ENCODE measurements at places on chromosomes 4 and X. TPM values are rescaled to one million over a fixed set of nuclear protein-coding genes. Genes with fewer than 3 reads are reported as not detected.

The JCHAIN gene
- total RNA-seq = not detected

- no peak overlapping the region for H3K4me3 ChIP-seq
- H3K27me3 ChIP-seq = no peaks in the 10 kb centered on the region
- H3K4me1 ChIP-seq = no peaks in the 10 kb centered on the region
Observed at GRCh38 chrX:137425273-137425902, 140.5 kb upstream of the ZIC3 start.

- no peak overlapping the region for H3K27ac ChIP-seq
- H3K4me1 ChIP-seq = no peaks in the 10 kb centered on the region
- no peak overlapping the region for H3K4me3 ChIP-seq
- no peaks in the 10 kb centered on the region for H3K27me3 ChIP-seq
- H3K36me3 ChIP-seq = no peaks in the 10 kb centered on the region
- DNase-seq = no peak
Observed at GRCh38 chrX:115525486-115525885, 35.5 kb upstream of the PLS3 start.

- no peaks in the 10 kb centered on the region for H3K27me3 ChIP-seq
- H3K36me3 ChIP-seq = no peaks in the 10 kb centered on the region
- no peak for DNase-seq
- no peak overlapping the region for H3K27ac ChIP-seq
- H3K4me1 ChIP-seq = no peaks in the 10 kb centered on the region
Observed at GRCh38 chr4:6369924-6370645, 100.4 kb downstream of the WFS1 start.

The TTC29 gene
- not detected for total RNA-seq

DNA sequence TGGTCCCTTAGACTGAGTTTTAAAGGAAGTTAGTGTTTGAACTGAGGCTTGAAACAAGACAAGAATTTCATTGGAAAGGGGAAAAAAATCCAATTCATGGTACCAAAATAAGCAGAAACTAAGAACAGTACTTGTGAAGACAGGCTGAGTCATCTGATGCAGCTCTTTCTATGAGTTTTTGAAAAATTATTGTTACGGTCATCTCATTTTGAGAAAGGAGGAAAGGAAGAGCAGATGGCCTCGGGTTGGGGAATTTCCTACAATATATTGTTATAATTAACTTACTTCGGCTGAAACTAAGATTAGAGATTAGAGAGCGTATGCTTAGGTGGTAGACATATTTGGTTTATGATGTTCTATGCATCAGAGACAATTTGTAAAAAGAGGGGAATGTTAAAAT, 2164.8 kb upstream of the AGA start:
- no peak for DNase-seq
- H3K4me3 ChIP-seq = no peak overlapping the region
- H3K36me3 ChIP-seq = no peaks in the 10 kb centered on the region
- no peak overlapping the region for H3K27ac ChIP-seq

The RBM10 gene
- 61.6 TPM for total RNA-seq

- no peaks in the 10 kb centered on the region for H3K4me1 ChIP-seq
- DNase-seq = no peak
- H3K27me3 ChIP-seq = no peaks in the 10 kb centered on the region
- H3K27ac ChIP-seq = no peak overlapping the region
Observed at GRCh38 chrX:7059859-7060258, 87.7 kb upstream of the STS start.

- peaks cover 31% of the 10 kb centered on the region for H3K4me1 ChIP-seq
- no peaks in the 10 kb centered on the region for H3K27me3 ChIP-seq
- no peaks in the 10 kb centered on the region for H3K36me3 ChIP-seq
Observed at GRCh38 chrX:2677764-2678163, 13.3 kb upstream of the CD99 start.

DNA sequence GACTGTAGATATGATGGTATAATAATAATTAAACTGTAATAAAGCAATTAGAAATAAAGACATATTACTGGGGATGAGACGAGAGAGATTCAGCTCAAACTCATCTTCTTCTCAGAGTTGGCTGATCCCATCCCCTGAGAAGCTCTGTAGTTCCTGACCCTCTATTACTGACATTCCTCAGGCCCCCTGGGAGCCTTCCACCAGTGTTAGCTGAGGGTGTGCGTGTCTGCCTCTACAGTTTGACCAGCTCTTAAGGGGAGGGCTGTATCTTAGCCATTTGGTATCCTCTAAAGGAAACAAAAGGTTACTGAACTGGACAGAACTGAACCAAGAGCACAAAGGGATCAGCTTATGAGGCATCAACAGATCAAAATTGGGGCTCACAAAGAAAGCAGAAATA, 11.2 kb downstream of the FHDC1 start:
- H3K27ac ChIP-seq = no peak overlapping the region
- peaks cover 21% of the 10 kb centered on the region for H3K27me3 ChIP-seq
- no peaks in the 10 kb centered on the region for H3K36me3 ChIP-seq
- no peak overlapping the region for H3K4me3 ChIP-seq
- H3K4me1 ChIP-seq = peaks cover 5% of the 10 kb centered on the region

The PDCL2 gene
- total RNA-seq = not detected

The USP17L10 gene
- not detected for total RNA-seq

The RADX gene
- total RNA-seq = 0.85 TPM

DNA sequence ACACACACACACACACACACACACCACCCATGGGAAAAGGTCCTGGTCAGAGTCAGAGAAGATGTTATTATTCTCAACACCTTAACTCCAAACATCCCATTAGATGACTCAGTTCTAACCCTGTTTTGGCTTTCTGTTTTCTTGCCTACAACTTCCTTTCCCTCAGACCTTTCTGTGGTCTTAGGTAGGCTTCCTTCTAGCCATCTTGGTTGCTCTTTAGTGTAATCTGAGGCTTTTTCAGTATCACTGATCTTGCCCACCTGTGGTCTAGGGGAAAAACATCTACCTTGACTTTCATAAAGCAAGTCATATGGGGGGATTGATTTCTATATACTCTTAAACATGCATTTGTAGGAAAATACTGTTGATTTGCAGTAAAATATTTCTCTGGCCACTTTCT, 56.9 kb downstream of the ATG4A start:
- H3K4me3 ChIP-seq = no peak overlapping the region
- DNase-seq = no peak
- H3K36me3 ChIP-seq = no peaks in the 10 kb centered on the region
- H3K27ac ChIP-seq = no peak overlapping the region

DNA sequence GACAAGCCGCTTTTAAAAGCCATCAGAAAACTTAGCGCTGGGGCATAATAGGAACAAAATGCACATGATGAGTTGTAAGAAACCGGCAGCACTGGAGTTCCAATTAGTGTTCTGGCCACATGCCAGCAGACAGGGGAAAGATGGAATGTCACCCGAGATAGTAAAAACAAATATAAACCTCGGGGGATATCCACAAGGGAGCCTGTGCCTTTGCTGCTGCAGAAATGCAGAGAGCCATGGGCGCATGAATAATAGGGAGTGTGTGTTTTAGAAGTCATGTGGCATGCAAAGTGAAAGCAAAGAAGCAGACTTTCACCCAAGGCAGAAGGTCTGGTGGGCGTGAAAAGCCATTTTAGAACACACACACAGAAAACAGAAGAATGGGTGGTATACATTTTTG, 19.1 kb downstream of the GPRASP3 start:
- DNase-seq = no peak
- no peak overlapping the region for H3K4me3 ChIP-seq
- H3K4me1 ChIP-seq = no peaks in the 10 kb centered on the region
- H3K36me3 ChIP-seq = no peaks in the 10 kb centered on the region
- H3K27ac ChIP-seq = no peak overlapping the region

GRCh38 chrX:124348885-124349453, 2.6 kb downstream of the SH2D1A start:
- DNase-seq = no peak
- no peaks in the 10 kb centered on the region for H3K36me3 ChIP-seq
- H3K27me3 ChIP-seq = no peaks in the 10 kb centered on the region
- no peaks in the 10 kb centered on the region for H3K4me1 ChIP-seq

GRCh38 chr4:139253713-139254112, 26.3 kb downstream of the MGARP start:
- H3K4me3 ChIP-seq = no peak overlapping the region
- H3K27me3 ChIP-seq = no peaks in the 10 kb centered on the region
- DNase-seq = no peak

The GYPE gene
- 2.1 TPM for total RNA-seq

DNA sequence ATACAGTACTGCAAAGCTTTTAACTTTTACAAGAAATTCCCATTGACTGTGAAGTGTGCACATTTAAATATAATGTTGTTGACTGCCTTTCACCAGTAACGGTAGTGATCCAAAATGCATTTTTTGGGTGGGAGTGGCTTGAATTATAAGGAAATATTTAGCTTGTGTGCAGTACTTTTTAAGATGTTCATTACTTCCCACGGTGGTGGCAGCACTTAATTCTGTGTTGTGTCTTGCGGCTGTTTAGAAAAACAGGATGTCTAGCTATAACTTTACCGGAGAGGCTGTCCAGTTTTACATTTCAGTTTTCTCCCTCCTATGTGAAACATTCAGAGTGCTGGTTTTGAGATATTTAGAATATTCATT, 1.7 kb downstream of the TMEM131L start:
- H3K4me3 ChIP-seq = peak overlapping the region; percentile 81
- H3K36me3 ChIP-seq = no peaks in the 10 kb centered on the region
- peaks cover 27% of the 10 kb centered on the region for H3K4me1 ChIP-seq
- DNase-seq = no peak

DNA sequence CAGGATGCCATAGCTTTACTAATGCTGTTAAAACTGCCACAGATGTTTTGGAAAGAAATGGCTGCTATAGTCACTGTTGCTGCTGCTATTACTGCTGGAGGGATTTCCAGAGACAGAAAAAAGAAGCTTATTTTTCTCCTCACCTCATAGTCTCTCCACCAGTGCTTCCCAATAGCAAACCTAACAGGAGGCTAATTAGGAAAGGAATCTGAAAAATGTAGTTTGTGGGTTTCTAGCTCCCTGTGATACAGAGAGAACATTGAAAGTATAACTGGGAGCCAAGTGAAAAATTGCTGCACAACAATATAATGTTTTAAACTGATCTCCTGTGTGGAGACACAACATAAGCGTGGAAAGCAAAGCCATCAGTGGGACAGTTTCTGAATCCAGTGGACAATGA, 8.6 kb upstream of the TSPAN7 start:
- no peaks in the 10 kb centered on the region for H3K36me3 ChIP-seq
- DNase-seq = no peak
- no peak overlapping the region for H3K27ac ChIP-seq
- no peaks in the 10 kb centered on the region for H3K27me3 ChIP-seq
- no peak overlapping the region for H3K4me3 ChIP-seq

The CXCL8 gene
- total RNA-seq = 26.4 TPM

The AMBN gene
- total RNA-seq = not detected

DNA sequence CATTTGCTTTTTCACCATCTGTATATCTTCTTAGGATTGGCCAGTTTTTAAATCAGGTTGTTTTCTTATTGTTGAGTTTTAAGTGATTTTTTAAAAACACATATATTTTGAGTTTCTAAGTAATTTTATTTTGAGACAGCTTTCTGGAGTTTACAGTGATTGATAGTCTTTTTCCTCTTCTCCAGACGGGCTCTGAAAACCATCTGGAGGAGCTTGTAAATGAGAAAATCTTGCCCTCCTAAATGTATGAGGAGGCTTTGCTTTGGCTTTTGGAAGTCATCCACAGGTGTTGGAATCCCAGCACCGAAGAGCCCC, 160.2 kb downstream of the SOWAHB start:
- H3K4me1 ChIP-seq = peaks cover 36% of the 10 kb centered on the region
- H3K27ac ChIP-seq = peak overlapping the region; percentile 43
- no peak for DNase-seq
- no peak overlapping the region for H3K4me3 ChIP-seq

DNA sequence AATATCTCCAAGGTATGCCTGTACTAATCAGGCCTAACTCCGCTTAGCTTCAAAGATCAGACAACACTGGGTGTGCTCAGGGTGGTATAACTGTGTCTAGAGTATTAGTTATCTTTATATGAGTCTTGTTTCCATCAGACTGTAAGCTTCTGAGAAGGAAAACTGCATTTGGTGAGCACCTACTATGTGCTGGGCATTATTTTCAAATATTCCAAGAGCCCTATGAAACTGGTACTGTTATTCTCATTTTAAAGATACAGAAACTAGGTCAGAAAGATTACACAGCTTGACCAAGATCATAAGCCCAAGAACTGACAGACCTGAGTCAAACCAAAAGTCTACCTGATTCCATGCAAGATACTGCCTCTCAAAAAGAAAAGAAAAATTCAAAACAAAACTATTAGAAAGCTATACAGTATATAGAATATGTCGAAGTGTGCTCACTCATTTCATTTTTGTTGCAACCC, 44.4 kb downstream of the LRBA start:
- no peaks in the 10 kb centered on the region for H3K27me3 ChIP-seq
- H3K4me3 ChIP-seq = no peak overlapping the region
- no peak for DNase-seq
- no peaks in the 10 kb centered on the region for H3K36me3 ChIP-seq
- H3K4me1 ChIP-seq = no peaks in the 10 kb centered on the region

DNA sequence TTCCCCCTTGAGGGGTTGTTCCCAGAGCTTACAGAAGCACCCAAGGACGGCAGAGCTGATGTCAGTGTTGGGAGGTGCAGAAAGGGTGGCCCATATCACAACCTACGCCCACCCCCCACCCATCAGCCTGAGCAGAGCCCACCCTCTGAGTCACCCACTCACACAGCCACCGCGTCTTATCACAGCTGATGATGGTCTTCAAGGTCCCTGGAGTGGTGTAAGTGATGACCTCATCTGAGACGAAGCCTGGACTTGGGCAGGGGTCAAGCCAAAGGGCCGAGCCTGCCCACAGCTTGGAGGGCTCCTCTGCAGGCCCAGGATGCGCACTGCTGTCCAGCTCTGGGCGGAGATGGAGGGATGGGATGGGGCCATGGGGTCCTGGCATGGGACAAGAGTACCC, 3.0 kb upstream of the HTRA3 start:
- DNase-seq = no peak
- no peaks in the 10 kb centered on the region for H3K36me3 ChIP-seq
- no peaks in the 10 kb centered on the region for H3K4me1 ChIP-seq
- no peak overlapping the region for H3K4me3 ChIP-seq
- peaks cover 5% of the 10 kb centered on the region for H3K27me3 ChIP-seq
